ENCODE measurements at places on chromosomes 1 and 21.

DNA sequence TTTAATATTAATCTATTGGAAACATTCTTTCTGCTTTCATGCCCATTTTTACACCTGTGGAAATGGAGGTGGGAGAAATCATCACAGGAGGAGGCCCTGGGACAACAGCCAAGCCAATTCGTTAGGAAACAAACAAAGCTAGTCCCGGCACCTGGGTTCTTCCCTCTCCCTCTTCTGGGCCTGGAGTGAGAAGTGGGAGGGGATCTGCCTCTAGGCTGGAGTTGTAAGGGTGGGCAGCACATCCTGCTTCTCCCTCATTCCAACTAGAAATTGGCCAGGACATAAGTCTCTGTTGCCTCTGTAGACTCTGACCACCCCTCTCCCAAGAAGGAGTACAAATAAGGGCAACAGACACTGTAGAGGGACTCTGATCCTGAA lies 20.2 kb upstream of the ERO1B start:
- peak; percentile 32 for DNase-seq

DNA sequence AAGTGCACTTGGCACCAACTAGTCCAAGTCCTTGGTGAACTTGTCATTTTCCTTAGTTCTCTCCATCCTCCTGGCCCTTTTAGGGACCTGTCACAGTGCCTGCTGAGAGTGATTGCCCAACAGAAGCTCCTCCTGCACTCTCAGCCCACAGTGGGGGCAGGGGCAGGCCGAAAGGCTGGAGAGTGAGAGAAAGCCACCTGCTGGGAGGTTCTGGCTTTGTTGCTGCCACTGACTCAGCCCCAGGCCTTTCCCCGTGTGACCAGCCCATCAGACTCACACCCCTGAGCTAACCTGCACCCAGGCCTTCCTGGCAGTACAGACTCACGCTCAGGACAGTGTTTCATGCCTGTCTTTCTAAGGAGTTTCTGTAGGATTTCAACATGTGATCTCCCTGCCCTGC lies 17.1 kb upstream of the PROK1 start:
- no peak for DNase-seq

- no peak for DNase-seq
Observed at GRCh38 chr1:248810000-248810726, 15.6 kb downstream of the SH3BP5L start.

DNA sequence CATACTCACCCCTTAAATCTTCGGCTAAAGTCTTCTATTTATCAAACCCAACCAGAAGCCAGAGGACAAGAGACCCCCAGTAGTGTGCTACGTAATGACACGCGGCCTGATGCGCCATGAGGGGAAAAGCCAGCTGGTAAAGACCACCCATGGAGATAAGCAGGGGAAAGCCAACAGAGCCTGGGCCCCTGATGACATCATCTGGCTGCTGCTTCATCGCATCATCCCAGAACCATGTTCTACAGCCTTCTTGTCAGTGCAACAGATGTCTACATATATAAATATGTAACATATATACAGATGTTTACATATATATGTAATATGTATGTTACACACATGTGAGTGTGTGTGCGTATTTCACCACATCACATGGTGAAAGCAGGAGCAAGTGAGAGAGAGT lies 81.7 kb upstream of the VANGL1 start:
- DNase-seq: no peak

DNA sequence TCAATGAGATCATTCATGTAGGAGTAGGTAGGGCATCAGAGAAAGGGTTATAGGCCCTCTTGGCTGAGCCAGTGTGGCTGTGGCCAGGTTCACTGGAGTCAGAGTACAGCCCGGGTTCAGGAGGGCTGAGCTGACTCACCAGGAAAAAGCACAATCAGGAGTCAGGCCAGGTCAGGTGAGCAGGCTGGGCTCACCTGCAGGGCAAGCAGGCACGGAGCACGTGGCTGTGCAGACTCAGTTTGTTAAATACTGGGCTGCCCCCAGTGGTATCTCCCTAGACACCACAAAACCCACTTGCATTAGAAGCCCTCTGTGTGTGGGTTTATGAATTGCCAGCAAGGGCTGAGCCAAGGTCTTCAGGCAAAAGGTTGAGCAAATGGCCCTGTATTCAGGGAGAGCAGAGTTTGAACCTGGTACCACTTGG lies 122.1 kb upstream of the SERBP1 start:
- no peak for DNase-seq

DNA sequence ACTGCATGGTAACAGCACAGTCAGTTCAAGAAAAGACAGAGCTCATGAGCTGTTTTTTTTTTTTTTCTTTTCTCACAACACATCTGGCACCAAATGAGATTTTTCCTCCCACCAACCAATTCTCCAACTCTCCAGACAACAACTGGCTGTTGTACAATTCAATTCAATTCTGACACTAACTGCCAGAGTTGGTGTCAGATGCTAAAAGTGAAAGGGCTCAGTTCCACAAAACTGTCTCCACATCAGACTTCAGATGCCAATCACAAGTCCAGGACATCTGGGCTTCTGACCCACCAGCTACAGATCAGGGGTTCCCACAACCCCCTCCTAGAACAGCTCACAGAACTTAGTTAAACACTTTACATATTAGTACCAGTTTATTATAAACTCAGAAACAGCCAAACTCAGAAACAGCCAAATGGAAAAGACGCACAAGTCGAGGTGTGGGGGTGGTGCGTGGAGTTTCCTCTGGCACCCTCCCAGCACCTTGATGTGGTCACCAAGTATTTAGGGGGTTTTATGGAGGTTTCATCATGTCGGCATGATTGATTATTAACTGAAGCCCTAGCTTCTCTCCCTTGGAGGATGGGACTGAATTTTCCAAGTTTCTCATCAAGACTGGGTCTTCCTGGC lies 39.2 kb upstream of the LRRC8D start:
- DNase-seq: no peak

- DNase-seq: no peak
Observed at GRCh38 chr1:217770918-217771317, 139.8 kb downstream of the SPATA17 start.

GRCh38 chr1:30084909-30085571 lies 638.3 kb downstream of the MATN1 start:
- DNase-seq: no peak

GRCh38 chr1:29406814-29407213 lies 170.5 kb downstream of the PTPRU start:
- DNase-seq: no peak

- peak; percentile 93 for DNase-seq
Observed at GRCh38 chr1:7262611-7263010, 477.4 kb downstream of the CAMTA1 start.

DNA sequence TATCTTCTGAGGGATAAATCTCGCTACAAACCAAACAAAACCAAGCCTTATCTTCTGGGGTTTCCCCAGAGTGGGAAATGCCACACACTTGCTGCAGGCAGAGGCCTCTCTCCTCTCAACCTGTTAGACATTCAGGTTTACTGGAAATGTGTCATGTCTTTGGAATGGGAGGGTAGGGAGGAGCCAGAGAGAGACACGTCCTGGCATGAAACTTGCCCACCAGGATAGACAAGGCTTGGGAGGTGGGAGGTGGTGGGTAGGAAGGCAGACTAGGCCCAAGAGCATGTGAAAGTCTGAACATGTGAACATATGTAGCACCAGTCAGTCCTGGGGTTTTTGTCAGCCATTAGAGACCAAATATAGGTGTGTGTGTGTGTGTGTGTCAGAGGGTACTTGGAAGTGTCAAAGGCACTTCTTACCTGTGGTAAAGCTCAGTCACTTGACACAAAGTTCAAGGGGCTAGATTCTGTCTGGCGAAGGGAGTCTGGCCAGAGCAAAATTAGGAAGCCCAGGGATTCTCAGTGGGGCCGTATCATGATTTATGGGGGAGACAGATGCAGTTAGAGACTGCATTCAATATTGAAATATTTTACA lies 32.4 kb upstream of the PIGC start:
- DNase-seq: no peak

GRCh38 chr1:172500207-172500606 lies 32.7 kb upstream of the SUCO start:
- DNase-seq: no peak

DNA sequence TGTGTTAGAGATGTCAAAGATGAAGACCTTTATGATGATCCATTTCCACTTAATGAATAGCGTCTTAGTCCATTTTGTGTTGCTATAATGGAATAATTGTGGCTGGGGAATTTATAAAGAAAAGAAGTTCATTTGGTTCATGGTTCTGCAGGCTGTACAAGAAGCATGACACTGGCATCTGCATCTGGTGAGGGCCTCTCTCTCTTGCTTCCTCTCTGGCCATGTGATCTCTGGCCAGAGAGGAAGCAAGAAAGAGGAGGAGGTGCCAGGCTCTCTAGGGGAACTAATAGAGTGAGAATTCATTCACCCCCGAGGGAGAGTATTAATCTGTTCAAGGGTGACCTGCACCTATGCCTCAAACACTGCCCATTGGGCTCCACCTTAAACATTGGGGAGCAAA lies 242.8 kb downstream of the DISC1 start:
- DNase-seq: no peak

GRCh38 chr21:45220714-45221490 lies 66.8 kb downstream of the POFUT2 start:
- DNase-seq: no peak

GRCh38 chr1:155010211-155010918 lies 7.8 kb downstream of the ZBTB7B start:
- DNase-seq: no peak

DNA sequence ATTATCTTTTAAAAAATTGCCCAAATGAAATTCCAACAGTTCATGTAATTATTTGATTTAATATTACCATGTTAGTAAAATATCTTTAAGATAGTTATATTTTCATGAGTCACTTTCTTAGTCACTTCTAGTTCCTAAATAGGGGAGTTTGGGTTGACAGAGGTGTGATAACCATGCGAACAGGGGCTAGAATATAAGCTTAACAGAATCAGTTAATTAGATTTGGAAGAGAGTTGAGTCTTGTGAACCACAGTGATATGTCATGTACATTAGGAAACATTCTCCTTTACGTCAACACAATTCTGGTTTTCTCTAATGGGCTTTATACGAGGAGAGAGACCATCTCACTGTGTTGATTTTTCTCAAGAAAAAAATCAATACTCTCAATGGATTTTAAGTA lies 64.8 kb upstream of the ZNF281 start:
- no peak for DNase-seq

- no peak for DNase-seq
Observed at GRCh38 chr1:212920246-212920645, 30.1 kb upstream of the VASH2 start.

DNA sequence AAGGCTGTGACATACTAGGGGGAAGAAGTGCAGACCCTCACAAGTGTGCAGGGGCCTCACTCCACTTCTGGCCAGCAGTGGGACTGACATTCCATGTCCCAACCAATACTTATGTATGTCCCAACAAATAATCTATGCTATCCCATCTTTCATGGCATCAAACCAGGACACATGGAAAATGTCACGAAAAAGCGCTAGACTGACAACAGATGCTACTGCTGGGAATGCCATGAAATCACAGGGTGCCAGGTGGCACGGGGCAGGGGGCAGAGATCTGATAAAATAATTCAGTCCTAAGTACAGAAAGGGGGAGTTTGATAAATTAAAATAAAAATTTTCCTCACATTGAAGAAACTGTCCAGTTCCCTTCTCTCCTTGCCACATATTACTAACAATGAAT lies 27.6 kb upstream of the BCAS2 start:
- DNase-seq: no peak

All from NCI-H2029 (cell line).